EL (cell line): ENCODE measurements at places on chromosomes 11 and 22.

GRCh38 chr11:94472916-94473799 lies 20.5 kb downstream of the MRE11 start:
- no peak for DNase-seq

- DNase-seq, result no peak
Measured at GRCh38 chr11:64753380-64754123, 6.2 kb downstream of the PYGM start.

DNA sequence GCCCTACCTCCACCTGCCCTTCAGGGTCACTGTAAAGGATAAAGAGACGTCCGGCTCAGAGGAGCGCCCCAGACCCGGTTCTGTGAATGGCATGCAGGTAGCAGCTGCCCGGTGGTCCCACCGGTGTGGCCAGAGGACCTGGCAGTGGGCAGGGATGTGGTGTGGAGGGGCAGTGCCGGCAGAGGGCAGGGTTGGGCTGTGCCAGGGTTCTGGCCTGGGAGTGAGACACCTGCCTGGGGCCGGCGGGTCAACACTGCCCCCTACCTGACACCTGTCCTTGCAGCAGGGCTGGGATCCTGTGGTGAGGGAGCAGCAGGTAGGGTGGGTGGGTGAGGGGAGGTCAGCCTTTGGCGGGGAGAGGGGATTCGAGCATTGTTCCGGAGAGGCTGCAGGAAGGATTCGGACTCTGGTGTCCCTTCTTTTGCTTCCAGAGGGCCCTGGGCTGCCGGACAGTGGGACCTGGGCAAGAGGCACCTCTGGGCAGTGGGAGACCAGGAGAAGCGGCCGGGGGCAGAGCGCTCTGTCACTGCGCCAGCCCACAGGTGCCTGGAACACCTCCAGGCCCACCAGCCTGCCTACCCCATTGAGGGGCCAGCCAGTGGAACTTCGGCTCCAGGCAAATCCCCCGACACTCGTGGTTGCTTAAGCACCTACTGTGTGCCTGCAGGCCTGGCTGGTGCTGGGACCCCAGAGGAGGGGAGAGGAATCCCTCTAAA lies 1.6 kb upstream of the PHLDA2 start:
- DNase-seq, result peak; percentile 58

DNA sequence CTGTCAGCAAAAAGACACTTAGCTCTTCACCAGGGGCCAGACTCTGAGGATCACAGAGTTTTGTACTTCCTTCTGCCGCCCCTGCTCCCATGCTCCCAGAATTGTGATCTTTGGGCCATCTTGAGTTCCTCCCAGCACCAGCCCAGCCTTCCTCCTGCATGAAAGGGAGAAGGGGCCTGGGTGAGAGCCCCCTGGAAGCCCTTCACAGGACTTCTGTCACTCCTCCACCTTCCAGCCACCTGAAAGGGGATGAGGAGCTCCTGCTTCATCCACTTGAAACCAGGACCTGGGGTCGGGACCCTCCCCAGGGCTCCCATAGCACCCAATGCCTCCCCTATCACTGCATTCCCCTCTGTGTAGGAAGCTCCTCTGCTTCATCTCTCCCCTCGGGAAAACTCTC lies 174.2 kb downstream of the BUD13 start:
- no peak for DNase-seq

DNA sequence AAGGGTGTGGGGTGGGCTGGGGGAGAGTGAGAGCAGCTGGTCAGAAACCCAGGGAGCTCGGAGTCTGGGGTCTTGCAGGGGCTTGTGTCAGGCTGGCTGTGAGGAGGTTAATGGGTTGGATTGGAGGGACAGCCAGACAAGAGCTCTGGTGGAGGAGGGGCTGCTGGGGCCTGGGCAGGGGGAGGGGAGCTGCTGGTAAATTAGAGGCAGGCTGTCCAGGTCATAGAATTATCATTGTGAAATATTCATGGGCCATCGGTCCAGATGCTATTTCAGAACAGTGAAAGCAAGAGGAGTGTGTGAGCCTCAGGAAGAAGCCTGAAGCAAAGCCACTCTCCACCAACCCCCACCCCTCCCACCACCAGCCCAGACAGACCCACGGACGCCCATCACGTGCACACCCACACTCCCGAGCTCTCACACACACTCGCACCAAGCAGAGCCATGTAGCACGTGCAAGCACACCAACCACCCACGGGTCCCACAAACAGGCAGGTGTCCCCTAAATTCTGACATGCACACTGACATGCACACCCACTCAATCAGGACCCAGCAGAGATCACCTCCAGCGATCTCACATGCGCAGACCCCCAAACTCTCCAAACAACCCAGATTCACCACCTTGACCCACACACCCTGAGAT lies 18.8 kb downstream of the RTN4RL2 start:
- DNase-seq, result no peak

- peak; percentile 16 for DNase-seq
Measured at GRCh38 chr11:76543006-76543703, 98.3 kb downstream of the EMSY start.

- DNase-seq, result peak; percentile 83
Measured at GRCh38 chr11:35780951-35781860, 118.6 kb downstream of the TRIM44 start.

GRCh38 chr11:131404010-131404409 lies 33.6 kb downstream of the NTM start:
- no peak for DNase-seq

DNA sequence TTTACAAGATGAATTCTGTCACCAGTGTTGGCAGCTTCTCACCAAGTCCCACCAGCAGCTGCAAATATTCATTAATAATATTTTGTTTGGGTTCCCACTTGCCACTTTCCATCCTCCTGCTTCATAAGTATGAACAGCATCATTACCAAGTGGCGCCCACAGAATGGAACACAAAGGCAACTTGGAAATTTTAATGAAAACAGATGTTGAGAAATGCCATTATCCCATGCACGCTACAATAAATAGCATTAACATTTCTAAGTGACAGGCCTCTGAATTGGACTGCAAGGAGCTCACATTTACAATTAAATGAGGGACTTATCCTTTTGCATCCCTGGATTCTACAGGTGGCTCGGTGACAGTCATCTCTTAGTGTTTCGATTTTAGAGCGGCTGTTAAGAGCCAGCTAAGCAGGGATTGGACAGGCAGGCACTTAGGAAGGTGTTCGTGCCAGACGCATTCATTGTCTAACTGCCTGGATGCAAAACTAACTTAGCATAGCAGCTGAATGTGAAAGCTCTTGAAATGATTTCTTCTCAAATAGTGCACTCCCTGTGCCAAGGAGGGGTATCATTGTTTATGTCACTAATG lies 170.3 kb downstream of the KIRREL3 start:
- no peak for DNase-seq

- DNase-seq, result no peak
Measured at GRCh38 chr11:72036687-72037086, 38.0 kb downstream of the IL18BP start.

DNA sequence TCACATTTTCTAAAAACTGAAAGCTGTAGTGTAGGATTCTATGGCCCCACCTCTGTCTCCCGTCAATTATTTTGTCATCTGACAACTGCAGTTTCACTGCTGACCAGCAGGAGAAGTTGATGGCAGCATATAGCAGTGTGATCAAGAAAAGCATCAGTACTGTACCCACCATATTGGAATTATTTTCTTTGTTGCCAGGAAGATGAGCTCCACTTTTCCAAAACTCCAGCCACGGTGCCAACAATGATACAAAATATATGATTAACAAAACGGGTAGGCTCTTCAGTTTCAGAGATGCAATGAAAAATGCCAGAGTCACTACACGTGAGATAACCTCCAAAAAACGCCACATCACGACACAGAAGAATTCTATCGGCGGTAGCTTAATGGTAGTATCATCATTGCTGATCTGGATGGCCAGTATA lies 41.3 kb downstream of the XKR3 start:
- DNase-seq, result no peak

- peak; percentile 23 for DNase-seq
Measured at GRCh38 chr11:10450462-10451425, 4.3 kb upstream of the AMPD3 start.

GRCh38 chr11:35803115-35803514 lies 140.5 kb downstream of the TRIM44 start:
- no peak for DNase-seq

DNA sequence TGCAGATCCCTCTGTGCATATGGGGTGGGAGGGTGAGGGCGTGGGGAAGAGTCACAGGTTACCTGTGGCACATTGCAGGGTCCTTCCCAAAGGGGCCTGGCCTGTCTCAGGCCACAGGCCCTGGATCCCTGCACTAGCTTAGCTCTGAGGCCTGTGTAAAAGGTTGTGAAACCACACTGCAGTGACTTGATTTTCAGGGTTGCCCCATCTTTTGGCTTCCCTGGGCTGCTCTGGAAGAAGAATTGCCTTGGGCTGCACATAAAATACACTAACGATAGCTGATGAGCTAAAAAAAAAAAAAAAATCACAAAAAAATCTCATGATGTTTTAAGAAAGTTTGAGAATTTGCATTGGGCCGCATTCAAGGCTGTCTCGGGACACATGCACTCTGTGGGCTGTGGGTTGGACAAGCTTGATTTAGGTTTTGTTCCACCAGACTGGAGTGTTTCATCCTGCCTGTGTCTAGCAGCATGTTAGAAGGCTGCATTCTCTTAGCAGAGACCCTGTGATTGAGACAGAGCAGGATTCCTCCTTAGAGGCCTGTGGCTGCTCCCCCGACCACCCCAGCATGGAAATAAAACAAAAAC lies 35.9 kb upstream of the TREH start:
- DNase-seq, result no peak

GRCh38 chr11:7586376-7586775 lies 72.6 kb downstream of the PPFIBP2 start:
- no peak for DNase-seq

DNA sequence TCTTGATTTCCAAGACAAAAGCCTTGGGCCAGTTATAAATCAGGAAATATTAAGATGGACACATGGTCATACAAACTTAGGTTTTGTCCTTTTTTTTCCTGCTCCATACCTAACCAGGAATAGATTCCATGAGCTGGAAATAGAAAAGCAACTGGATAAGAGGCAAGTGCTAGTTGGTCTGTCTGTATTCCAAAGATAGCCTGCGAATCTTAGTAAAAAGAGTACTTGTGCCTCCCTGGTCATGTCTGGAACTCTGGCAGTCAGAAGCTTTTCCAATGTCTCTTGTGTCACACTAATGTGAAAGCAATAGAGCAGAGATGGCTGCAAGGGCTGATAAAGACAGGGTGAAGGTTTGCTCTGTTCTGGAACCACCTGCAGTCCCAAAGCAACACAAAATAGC lies 590.2 kb upstream of the ANO5 start:
- no peak for DNase-seq

DNA sequence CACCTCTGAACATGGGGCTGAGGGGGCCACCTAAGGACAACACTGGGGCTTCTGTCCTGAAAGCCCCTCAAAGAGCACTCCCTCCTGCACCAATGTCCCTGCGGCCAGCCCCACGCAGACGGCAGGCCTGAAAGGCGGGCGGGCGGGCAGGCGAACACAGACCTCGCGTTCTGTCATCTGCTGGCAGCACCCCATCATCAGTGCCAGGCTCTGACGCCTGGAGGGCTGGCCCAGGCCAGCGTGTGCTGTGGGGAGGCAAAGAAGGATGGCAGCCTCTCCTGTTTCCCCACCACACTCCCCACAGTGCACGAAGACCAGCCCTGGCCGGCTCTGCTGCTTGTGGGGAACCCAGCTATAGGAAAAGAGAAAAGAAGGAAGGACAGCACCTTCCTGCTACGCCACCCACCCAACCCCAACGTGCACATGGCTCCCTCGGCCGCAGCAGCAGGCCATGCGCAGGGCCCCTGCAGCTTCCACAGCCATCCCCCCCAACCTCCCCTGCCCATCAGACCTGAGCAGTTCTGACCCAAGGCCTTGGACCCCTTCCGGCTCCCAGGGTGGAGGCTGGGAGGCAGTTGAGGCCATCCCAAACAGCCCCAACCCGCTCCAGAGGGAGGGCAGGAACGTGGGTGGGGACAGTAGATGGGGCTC lies 3.5 kb downstream of the SBF1 start:
- no peak for DNase-seq

DNA sequence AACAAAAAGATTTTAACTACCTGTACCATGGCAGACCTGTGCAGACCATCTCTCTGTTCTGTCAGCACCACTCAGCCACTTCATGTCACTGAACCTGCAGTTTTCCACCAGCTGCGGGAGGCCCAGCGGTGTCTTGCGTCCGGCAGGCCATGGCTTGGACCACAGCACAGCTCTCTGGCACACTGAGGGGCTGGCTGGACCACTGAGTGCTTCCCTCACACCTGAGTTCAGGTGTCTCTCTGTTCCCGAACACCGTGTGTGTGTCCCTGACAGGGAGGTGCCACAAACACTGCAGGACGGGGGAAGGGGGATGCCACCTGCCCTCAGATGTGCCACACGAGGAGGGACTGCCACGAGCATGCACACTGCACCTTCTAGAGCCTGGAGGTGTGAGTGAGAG lies 17.7 kb downstream of the MOV10L1 start:
- DNase-seq, result no peak

DNA sequence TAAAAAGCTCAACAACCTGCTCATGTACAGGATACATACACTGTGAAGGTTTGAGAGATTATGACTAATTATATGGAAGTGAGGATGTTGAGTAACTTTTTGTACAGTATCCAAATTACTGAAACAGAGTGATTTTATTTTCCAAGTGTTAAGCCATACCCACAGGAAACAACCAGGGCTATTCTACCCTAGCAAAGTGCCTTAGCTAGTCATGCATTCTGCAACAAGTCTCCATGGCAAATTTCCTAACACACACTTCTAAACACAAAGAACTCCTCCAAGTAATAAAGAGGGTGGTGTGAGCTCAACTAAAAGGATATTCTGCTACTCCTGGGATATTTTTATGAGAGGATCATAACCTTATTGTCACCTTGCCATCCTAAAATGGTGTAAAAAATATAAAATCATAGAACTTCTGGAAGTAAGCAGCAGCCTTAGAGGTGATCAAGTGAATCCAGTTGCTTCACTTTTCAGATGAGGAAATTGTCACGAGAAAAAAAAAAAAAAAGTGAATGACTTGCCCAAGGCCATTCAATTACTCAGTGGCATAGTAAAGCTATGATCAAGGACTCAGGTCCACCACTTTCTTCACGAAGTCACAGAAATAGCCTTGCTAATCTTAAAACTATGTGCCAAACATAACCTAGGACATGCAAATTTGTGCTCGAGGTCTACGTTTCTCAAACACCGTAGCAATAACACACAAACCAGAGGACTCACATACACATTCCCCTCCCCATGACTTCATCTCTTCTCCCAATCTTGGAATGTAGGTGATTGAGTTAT lies 4.2 kb downstream of the LGR4 start:
- peak; percentile 82 for DNase-seq
